ENCODE measurements at places on chromosomes 12 and 14.

DNA sequence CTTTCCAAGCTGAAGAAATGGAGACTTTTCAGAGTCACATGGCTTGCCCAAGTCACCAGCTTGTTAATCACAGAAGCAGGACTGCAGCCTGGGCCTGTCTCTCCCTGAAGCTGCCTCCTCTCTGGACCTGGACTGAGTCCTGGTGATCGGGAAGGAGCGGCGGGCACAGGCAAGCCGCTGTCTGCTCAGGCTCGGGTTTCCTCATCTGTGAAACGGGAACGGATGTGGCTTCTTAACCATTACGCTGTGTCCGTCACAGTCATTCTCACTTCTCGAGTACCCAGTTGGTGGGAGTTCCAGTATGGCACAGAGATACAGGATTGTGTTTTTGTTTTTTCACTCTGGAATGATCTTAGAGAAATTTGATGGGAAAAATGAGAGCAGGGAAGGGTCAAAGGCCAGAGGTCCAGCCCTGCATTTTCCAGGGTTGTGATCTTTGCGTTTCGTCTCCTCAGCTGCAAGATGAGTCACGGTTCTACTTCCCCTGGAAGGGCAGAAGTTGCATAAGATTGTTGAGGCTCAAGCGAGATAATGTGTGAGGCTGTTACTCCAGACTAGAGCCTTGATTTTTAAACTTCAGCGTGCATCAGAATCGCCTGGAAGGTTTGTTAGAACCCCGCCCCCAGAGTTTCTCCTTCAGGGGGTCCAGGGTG is 7.6 kb upstream of the LRTM2 start:
- DNase-seq: no peak

DNA sequence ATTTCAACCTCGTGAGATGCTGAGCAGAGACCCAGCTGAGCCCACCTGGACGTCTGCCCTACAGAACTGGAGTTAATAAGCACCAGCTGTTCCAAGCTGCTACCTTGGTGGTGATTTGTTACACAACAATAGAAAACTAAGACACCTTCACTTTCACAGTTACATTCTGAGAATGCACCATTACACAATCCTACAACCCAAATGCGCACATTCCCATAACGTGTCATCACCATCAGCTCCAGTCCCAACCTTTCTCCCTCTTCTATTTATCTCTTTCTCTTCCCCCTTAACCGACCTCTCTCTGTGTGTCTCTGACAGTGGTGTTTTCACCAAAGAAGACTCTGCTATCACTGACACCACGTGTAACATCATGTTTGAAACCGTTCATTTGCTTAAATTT is 91.9 kb downstream of the TMEM132D start:
- DNase-seq: no peak

- DNase-seq: no peak
Measured at GRCh38 chr14:79693935-79694334, 517.4 kb downstream of the DIO2 start.

- DNase-seq: no peak
Measured at GRCh38 chr12:122961531-122962329, 4.5 kb downstream of the ABCB9 start.

GRCh38 chr14:97977651-97978261 is 1180.6 kb downstream of the VRK1 start:
- DNase-seq: peak; percentile 94

DNA sequence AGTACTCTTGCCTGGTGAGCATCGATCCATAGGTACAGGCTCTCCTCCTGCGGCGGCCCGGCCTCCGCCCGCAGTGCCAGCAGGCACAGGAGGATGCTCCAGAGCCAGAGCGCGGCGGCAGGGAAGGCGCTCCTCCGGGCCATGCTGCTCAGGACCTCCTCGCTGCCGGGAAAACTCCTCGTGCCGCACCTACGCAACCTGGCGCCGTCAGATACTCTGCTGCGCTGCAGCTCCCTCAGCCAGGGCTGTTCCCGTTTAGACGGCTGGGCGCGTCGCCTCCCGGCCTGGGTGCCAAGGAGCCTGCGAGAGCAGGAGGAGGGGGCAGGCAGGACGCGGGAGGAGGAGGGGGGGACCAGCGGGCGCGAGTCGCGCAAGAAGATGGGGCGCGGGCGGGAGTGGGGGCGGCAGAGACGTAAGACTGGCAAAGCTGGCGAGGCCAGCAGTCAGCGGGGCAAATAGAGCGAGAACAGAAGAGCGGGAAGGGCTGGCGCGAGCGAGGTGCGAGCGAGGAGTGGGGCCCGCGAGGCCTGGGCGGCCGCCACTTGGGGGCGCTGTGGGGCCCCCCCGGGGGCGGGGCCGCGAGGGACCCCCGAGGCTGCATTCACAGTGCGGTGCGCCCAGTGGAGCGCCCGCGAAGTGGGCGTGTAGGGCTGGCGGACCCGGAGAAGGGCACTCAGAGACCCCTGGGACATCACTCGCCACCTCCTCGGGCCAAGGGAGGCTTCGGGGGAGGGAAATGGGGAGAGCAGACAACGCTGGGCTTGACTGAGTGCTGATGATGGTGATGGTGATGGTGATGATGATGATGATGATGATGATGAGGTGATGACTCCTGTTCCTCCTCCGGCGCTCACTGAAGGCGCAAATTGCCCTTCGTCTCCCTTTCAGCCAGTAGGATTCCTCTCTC is at the start of gene WIF1:
TSS of gene WIF1 (minus strand) at position 257 of the 907 bp plus-strand sequence. CDS start at position 143, 114 bp downstream.
- DNase-seq: peak; percentile 86

GRCh38 chr14:24839617-24840203 is 205.7 kb upstream of the GZMB start:
- DNase-seq: no peak

- DNase-seq: no peak
Measured at GRCh38 chr14:86858031-86858430, 1135.0 kb downstream of the GALC start.

- DNase-seq: no peak
Measured at GRCh38 chr12:59593761-59594160, 2.1 kb upstream of the SLC16A7 start.

DNA sequence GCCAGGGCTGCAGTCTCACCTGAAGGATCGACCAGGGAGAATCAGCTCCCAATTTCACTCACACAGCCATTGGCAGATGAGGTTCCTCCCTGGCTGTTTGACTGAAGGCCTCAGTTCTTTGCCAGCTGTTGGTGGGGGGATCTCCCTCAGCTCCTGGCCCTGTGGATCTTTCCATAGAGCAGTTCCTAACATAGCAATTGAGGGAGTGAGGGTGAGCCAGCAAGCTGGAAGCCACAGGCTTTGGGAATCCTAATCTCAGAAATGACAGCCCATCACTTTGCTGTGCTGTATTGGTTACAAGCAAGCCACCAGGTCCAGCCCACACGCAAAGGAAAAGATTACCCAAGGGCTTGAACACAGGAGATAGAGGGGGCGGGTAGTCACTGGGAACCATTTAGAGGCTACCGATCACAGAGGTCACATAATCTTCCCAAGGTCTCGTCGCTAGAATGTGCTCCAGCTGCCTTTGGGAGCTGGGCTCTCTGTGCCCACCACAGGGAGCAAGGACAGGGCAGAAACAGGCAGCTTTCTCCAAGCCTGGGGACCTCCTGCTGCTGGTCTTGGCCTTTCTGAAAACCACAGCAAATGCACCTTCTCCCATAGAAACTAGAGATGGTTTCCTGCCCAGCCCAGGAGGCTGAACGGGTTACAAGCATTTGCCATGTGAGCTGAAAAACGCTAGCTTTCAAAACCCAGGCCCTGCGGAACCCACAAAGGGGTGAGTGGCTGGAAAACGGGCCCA is 4.6 kb upstream of the OTUB2 start:
- DNase-seq: no peak

DNA sequence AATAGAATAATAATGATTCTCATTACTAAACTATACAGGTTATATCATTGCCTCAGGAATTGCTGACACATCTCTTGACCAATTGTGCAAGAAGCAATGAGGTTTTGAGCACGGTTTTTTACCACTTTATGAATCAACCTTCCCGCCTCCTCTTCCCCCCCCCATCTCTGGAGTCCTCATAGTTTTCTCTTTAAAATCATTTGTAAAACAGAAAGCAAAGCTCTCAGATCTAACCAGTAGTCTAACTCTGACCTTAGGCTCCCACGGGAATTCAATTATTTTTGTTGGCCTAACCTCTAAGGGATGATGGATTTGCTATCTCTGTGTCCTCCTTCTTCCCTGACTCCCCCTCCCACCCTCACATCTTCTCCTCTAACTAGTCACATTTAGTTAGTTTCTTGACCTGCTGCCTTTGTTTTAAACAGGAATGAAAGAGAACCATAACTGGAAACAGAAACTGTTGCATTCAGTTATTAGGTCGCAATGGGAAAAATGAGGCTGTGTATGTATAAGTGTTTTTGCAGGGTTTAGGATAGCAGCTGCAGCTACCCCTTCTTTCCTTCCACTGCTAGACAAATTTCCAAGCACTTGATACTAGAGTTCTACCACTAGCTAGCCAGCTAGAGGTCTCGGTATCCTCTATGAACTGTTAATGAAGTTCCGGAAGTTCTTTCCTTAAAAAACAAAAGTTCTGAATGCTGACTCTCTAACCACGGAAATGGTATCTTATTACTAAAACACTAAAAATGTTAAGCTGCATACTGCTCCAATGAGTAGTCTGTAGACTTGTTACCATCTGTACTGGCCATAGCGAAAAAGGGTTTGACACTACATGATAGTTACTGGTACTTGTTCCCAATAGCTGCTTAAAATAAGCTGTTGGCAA is 65.4 kb downstream of the TAOK3 start:
- DNase-seq: no peak

DNA sequence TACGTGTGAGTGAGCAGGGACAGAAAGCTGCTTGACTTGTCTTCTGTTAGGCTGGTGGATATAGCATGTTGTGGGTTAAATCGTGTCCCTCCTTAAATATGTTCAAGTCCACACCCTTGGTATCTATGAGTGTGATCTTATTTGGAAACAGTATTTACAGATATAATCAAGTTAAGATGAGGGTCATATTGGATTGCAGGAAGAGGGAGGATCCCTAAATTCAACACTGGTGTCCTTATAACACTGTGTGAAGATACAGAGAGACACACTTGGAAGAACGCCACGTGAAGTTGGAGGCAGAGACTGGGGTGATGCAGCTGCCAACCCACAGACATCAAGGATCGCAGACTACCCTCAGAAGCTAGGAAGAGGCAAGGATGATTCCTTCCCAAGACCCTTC is 275.2 kb upstream of the SSTR1 start:
- DNase-seq: no peak

DNA sequence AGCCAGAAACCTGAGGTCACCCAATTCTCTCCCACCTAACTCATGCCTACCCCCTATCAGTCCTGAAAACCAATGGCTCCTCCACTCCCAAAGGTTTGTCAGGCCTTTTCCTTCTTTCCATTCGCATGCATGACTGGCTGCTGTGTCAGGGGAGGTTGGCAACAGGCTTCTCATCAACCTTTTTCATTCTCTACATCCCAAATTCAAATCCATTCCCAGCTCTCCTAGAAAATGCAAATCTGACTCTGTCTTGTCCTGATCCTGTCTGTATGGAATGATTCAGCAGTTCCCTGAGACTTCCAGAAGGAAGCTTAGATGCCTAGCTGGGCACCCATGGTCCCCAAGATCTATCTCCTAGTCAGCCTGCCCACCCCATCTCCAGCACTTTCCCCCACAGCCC is 5.0 kb upstream of the CTDSP2 start:
- DNase-seq: no peak

GRCh38 chr14:86675059-86675458 is 1145.1 kb downstream of the FLRT2 start:
- DNase-seq: no peak

DNA sequence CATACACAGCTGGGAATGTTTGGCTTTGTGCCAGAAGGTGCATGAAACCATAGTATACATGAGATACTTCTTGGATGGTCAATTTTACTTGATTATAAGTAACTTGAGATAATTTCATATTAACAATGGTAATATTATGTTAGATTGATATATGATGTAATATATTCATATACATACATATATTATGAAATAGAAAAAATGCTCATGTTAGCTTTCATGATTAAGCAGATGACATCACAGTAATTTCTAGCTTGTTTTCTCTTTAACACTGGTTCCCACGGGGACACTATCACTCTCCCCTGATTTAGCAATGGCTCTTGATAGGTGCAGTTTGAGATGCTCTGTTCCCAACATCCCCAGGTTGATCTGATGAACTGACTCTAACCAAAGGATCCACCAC is 35.4 kb upstream of the NTF3 start:
- no peak for DNase-seq

DNA sequence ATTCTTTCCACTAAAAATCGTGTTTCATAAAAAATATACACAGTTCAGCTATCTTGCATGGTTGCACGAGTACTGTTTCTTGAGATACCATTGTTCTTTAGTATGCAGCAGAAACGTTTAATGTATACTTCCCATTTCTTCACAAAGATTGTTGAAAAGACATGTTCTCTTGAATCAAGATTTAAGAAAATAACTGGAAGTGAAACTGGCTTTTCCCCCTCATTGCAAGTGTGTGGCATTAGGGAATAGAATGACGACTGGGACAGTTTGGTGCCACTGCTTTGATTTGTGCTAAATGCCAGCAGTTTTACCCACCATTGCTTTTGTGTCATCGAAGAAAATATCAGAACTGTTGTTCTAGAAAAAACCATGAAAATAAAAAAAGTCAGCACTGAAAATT is 20.3 kb upstream of the DHRS2 start:
- DNase-seq: no peak

- no peak for DNase-seq
Measured at GRCh38 chr14:98035396-98035795, 1236.6 kb downstream of the BCL11B start.

DNA sequence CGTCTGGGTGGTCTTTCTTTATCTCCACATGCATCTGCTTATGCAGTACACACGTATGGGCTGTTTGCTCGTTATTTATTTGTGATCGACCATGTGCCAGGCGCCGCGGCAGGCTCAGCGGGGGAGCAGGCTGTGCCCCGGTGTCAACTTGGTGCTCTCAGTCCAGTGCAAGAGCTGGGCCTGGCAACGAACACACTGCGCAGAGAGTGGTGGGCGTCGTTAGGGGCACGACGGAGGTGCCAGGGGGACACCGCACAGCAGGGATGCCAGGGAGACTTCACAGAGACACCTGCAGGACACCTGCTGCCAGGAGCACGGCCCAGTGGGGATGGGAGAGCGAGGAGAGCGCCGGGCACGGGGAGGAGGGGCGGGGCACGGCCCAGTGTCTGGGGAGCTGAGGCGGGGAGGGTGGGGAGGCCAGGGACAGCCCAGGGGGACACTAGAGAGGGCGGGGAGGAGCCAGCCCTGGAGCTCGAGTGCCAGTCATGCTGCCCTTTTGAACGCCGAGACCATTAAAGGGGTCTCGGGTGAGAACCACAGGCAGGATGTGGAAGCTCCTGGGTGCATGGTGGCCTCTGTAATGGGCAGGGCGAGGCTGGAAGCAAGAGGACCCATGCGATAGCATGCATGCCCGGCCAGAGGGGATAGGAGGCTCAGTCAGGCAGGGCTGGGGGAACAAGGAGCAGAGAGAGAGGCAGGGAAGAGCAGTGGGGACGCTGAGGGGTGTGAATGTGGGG is 652 bp upstream of the LRCOL1 start:
- no peak for DNase-seq

DNA sequence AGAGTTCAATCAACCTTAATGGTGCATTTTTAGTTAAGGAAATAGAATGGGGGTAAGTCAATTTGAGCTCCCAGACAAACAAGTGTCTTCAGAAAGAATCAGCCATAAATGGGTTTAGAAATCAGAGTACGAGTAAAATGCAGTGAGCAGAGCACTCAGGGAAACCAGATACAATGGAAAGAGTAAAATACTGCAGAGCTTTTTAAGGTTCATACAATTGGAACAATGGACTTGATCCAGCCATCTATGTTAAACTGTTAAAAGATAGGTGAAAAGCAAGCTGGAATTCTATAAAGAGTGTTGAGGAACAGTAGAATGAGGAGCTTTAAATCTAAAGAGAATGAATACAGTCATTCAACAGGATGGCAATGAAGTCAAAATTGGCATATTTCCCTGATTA is 23.8 kb upstream of the PCNX4 start:
- no peak for DNase-seq

Measured in lower leg skin (tissue), 4 donors.